MCF 10A (cell line): ENCODE measurements at places on chromosomes 2 and 18. TPM values are rescaled to one million over a fixed set of nuclear protein-coding genes. Genes with fewer than 3 reads are reported as not detected.
A peak's percentile ranks its signal among the peaks of the same experiment; 100 is the strongest.

DNA sequence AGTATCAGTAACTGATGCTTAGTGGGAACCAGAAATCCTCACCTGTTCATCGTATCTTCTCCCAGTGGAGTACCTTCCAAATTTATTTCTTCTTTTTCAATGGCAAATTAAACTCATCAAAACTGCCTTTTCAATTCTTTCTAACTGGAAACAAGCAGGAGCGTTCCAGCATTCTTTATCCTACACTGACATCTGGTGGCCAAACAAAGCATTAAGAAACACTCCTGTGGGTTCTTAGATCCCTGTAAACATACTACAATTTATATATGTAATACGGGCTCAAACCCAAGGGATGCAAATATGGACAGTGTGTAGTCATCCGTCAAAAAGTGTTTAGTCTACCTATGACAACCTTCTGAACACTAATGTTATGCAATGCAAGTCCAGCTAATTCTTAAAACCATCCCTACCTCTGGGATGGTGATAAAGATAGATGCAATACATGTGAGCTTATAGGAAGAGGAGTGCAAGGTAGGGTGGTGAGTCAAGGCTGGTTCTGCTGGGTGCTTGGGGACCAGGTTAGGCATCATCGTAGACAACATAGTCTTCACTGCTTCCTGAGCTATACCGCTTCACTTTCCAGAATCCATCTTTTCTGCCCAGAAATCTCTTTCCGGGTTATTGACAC is 375.0 kb downstream of the CTNNA2 start:
- peak; percentile 72 for DNase-seq

DNA sequence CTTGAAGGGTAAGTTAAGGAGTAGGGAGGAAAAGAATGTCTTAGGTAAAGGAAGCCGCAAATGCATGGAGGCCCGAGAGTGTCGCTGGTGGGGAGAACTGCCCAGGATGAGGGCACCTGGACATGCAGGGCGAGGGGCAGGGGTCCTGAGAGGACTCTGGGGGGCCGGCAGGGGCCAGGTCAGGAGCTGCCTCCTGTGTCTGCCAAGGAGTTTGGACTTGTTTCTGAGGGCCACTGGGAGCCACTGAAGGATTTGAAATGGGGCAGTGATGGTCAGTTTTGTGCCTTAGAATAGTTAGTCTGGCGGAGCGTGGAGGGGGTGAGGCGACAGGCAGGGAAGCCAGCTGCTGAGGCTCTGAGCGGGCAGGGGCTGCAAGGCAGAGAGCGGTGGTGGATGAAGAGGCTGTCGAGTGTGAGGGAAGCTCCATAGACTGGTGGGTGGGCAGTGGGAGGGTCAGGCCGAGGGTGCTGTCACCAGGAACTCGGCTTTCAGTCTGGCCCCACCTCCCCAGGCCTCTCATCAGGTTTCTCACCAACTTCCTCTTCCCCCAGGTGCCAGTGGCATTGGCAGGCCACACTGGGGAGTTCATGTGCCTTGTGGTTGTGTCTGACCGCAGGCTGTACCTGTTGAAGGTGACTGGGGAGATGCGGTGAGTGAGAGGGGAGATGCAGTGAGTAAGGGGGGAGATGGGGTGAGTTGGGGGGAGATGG is 14.7 kb upstream of the SLC4A3 start:
- no peak for DNase-seq

DNA sequence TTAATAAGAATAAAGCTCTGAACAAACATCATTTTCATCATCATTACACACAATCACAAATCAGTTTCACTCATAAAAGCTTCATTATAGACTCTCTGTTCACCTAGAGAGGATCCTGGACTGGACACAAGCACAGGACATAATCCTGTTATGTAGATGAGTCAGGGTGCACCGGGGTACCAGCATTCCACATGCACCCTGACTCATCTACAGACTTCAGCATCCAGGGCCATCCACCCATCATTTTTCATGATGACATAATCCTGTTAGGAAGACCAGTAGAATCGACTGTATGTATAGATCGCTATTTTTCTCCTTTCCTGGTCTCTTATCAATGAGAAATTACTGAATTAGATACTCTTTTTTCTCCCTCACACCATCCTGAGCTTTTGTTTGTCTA is 73.7 kb upstream of the PIK3C3 start:
- DNase-seq: peak; percentile 51

- no peak for DNase-seq
Measured at GRCh38 chr18:50372743-50373142, 2.1 kb upstream of the SKA1 start.

- no peak for DNase-seq
Measured at GRCh38 chr2:38080346-38080745, 4.4 kb upstream of the CYP1B1 start.

DNA sequence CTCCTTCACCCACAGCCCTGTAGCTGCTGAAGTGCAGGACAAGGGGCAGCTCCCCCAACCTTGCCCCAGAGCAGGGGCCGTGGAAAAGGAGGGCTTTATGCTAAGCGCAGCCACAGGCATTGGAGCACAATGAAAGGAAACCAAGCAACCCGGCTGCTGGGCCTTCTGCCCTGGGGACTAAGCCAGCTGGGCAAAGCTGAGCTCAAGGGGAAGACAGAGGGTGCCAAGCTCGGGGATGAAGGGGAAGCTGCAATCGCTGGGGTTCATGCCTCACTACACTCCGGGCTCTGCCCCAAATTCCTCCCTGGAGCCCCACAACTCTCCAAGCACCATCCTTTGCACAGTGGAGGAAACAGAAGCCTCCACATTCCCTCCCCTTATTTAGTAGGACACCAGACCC is 12.4 kb downstream of the SFXN5 start:
- no peak for DNase-seq

The EVA1A gene
- total RNA-seq: 7.6 and 14.4 TPM in 2 replicates

The UGT1A5 gene
- not detected in 2 replicates for total RNA-seq
